ENCODE measurements at places on chromosomes 5 and 9.

DNA sequence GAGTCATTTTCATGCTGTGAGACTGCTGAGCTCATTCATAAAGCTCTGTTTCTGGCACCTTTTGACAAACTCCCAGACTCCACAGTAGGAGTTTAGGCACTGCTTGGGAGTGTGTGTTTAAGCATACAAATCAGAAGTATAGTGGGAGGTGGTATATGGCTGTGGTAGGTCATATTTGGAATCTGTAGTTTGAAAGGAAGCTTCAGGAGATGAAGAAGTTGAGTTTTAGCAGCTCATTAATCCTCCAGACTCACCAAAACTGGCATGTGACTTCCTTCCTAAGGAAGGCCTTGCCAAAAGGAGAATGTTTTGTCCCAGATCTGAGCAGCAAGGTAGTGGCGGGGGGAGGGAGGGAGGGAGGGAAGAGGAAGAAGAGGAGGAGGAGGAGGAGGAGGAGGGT lies 52.8 kb downstream of the SAXO1 start:
- no peak for DNase-seq

- DNase-seq = no peak
These were observed 152.4 kb downstream of the LRRC70 start for GRCh38 chr5:62731022-62731421.

GRCh38 chr5:146825033-146825432 lies 53.5 kb downstream of the PPP2R2B start:
- DNase-seq = peak; percentile 51

- no peak for DNase-seq
These were observed 140.5 kb upstream of the RUSC2 start for GRCh38 chr9:35349287-35349990.

DNA sequence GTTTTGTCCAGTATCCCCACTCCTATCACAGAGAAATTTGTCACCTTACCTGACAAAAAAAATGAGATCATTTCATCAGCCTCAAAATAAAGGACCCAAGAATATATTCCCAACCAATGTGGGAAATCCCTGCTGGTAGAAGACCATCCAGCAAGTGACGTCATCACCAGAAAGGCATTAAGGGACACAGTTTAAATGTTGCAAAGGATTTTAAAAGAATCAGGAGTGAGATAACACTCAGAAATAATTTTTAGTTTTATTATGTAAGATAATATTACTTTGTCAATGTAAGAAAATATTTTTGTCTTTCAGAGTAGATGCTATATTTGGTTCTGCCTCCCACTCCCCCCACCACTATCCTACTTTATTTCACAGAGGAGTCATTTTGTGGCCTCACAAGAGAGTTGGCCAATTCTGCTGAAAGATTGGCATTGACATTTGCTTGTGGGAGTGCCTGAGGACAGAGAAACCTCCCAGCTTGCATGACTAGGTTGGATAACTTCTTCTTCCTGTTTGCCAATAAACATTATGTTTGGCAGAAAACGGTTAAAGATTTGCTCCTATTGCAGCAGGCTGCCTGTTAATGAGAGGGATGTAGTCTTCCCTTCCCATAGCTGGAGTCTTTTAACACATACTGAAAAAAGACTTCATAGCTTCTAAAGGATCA lies 288.6 kb upstream of the DAB2 start:
- DNase-seq = peak; percentile 49

- no peak for DNase-seq
These were observed 246.6 kb downstream of the DEPDC1B start for GRCh38 chr5:60453186-60453976.

DNA sequence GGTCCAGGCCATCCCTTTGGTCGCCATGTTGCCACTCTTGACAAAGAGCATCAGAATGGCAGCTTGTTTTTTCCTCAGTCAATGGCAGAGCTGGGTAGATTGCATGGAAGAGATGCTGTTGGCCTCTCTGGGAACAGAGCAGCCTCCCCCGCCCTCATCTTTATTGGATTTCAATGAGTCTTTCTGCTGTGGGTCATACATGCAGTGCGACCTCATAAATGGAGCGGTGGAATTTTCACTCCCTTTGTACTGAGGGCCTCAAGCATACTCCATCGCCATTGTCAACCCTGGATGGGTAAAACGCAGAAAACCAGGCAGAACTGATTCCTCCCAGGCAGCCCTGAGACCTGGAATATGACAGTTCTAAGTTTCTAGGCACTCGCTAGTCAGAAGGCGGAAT lies 71.8 kb downstream of the ZNF618 start:
- DNase-seq = no peak

DNA sequence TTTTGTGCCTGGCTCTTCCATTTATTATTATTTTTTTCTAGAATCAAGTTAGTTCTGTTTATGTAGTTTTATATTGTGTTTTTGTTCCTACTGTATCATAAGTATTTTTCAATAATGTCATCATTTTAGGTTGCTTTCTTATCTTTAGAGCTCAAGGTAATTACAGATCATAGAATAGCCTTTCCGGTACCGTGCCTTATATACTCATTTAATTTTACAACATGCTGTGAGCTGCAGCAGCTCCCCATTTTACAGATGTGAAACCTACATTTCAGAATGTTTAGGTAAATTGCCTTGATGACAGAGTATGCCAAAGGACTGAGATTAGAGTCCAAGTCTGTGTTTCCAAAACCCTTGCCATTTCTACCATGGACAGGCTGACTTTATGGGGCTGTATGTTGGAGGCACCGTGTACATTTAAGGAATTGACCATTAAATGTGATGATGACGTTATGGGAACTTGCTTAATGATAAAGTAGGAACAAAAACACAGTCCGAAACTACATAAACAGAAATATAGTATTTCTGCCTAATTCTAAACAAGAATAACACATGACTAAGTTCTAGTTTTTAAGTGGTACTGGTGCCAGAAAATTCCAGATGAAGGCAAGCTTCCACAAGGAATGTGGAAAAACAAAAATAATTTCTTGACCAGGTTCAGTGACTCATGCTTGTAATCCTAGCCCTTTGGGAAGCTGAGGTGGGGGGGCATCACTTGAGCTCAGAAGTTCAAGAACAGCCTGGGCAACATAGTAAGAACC lies 97.7 kb downstream of the IQGAP2 start:
- DNase-seq = peak; percentile 43

Data from iris pigment epithelial cell (primary cell).